GM04503 (cell line): ENCODE measurements at places on chromosomes 12 and 14.

- DNase-seq, result no peak
These were observed 2.5 kb upstream of the HOXC6 start for GRCh38 chr12:54025499-54026405.

DNA sequence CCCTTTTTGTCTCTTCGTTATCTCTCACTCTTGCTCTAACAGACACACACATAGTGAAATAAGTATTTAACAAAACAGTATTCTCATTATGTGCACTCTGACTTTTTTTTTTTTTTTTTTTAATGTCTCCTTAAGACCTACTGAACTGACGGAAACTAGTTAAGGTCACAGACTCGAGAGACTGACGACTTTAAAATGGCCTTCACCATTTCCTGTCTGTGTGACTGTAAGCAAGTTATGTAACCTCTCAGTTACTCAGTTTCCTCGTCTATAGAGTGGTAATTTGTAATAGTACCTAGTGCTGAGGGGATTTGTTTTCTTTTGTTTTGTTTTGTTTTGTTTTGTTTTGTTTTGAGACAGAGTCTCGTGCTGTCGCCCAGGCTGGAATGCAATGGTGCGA, 284.8 kb downstream of the FBXL14 start:
- DNase-seq, result no peak

DNA sequence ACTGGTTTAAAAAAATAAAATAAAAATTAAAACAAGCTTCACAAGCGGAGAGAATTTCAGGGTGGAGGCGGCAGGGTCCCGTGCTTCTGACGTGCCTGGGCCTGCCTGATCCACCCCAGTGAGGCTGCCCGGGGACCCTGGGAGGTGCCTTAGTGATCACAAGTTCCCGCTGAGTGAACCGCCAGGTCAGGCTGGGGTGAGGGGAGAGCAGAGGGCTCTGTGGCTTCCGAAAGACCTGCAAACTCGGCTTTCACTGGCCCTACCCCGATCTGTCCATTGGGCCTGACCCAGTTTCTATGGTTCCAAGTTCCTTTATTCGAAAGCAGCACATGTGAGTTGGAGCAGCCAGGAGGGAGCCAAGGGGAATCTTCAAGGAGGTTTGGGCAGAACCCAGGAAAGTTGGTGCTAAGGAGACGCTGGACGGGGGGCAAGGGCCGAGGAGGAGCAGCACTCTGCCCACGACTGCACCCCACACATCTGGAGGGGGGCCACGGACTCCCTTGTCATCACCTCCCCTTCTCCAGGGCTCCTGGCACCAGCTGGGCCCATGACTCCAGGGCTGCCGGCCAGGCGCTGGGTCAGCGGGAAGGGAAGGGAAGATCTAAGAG, 12.9 kb downstream of the MMP14 start:
- no peak for DNase-seq

DNA sequence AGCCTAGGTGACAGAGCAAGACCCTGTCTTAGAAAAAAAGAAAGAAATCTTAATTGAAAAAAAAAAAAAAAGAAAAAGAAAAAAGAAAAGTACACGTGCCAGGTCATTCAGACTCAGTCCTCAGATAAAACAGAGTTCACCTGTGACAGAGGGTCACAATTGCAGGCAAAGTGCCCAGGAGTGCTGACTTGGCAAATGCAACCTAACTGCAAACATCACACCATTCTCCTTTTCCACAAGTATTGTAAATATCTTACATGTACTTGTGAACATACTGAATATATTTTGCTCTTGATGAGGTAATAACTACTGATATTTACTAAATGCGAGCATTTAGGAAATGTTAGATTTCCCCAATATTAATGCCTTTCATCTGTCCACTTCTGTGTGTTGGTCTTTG, 9.0 kb upstream of the COL2A1 start:
- no peak for DNase-seq

DNA sequence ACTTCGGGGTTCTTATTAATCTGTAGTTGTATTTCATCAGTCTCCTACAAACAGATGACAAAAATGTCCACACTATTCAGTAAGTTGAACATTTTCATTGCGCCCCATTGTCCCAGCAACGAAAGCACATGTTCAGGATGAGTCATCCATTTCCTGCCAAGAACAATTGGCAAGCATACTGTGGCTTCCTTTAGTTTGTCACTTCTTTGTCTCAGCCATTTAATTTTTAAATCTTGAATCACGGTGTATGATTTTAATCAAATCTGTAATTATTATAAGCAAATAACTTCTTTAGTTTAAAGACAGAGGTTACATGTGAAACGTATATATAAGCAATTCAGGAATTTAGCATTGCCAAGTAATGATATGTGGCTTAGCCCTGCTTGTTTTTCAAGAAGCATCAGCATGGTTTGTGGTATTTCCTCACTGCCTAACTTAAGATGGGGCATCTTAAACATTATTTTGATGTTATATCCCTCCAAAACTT, 211.3 kb upstream of the KRR1 start:
- DNase-seq, result peak; percentile 78

GRCh38 chr14:31170411-31170810, 37.2 kb downstream of the HECTD1 start:
- no peak for DNase-seq

DNA sequence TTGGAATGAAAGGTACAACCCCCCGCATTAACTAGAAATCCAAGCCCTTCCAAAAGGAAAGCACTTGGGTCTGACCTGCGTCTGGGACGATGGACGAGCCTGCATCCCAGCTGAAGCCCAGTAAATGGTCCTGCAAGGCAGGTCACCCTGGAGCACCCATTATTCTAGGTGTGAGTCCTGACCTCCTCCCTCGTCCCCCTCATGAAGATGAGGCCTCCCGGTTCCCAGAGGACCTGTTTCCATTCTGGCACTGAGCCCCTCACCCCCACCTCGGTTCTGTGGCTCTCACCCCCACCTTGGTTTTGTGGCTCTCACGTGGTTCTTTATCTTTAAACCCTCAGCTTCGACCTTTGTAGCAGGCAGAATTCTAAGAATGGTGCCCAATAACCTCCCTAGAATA, 7.3 kb downstream of the IFI27 start:
- DNase-seq, result no peak

DNA sequence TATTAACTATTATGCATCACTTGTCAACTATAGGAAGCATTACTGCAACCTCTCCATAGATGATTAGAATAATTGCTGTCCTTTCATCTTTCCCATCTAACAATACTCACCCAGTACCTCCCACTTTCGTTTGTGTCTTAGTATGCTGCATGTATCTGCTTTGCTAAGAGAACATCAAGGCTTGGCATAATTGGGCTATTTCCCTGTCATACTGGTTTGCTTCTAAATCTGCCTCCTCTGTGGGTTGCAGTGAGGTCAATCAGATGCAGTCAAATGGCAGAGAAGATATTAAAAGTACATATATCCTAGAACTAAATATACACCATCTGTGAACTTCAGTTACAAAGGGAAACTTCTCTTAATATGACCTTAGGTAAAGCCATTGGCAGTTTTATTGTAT, 710.8 kb downstream of the DIO2 start:
- no peak for DNase-seq

DNA sequence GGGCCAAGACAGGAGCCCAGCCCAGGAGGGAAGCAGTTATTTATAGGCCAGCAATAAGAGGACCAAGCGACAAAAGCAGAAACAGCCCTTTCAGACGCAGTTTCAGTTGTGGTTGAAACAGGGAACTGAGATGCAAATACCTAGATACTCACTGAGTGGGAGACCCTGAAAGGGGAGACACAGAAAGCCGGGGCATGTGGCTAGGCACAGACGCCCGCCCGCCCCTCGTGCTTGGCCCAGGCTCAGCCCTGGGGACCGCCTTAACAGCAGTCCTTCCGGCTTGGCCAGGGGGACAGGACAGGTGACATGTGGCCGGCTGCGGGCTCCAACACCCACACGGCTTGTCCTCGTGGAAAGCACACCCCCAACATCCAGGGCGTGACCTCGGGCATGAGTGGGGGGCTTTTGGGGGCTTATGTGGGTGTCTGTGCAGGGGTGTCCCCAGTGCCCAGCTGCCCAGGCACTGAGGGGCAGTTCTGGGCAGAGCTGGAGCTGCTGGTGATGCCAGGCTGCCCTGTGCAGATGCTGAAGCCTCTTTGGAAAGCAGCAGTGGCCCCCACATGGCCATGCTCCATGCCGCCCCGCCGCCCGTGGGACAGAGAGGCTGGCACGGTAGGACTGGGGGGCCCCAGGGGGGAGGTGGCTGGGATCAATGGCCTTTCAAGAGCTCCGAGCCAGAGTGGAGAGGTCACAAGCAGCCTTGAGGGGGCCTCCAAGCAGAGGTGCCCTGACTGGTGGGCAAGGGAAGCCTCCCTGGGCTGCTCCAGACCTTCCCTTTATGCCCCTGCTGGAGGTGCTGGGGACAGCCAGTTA, 2.1 kb downstream of the PLD4 start:
- no peak for DNase-seq

GRCh38 chr12:5678176-5678575, 246.3 kb downstream of the NTF3 start:
- no peak for DNase-seq

GRCh38 chr14:35221462-35221861, 70.7 kb upstream of the PSMA6 start:
- DNase-seq, result no peak

GRCh38 chr12:49358483-49359141, 8.7 kb upstream of the SPATS2 start:
- DNase-seq, result no peak

- DNase-seq, result no peak
These were observed 50.7 kb downstream of the TSPAN9 start for GRCh38 chr12:3127832-3128231.

- DNase-seq, result no peak
These were observed 207.6 kb downstream of the BCL11B start for GRCh38 chr14:99064262-99064954.

GRCh38 chr12:104727726-104728465, 230.2 kb downstream of the SLC41A2 start:
- no peak for DNase-seq

GRCh38 chr14:69658664-69659261, 47.4 kb downstream of the SUSD6 start:
- no peak for DNase-seq

DNA sequence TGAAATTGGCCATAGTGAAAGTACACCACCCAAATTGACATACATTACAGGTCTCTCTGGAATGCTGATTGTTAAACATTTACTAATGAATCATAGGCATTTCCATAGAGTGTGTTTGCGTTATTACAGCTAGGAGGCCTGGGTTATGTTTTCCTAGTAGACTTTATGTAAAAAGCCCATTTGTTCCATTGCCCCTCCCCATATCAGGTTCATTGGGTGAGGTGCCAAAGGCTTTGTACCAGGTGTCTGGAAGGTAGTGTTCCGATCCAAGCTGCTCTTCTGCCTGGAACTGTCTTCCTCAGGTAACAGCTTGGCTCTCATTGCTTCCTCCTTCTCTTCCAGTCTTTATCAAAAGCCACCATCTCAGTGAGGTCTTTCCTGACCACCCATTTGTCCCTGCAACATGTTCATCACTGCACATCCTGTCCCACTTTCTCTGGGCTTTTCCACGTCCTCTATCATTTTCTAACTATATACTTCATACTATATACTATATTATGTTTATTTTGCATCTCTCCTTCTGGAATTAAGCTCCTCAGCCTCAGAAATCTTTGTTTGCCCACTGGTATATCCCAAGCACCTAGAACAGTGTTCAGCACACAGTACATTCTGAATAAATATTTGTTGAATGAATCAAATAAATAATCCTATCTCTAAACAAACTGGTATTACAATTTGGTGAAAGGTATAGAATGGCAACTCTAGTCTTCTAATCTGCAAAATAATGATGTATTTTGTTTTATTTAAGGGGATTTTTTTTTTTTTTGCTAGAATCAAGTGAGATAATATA, 252.3 kb downstream of the KTN1 start:
- no peak for DNase-seq

GRCh38 chr14:77950371-77951063, 150.6 kb downstream of the ADCK1 start:
- no peak for DNase-seq

DNA sequence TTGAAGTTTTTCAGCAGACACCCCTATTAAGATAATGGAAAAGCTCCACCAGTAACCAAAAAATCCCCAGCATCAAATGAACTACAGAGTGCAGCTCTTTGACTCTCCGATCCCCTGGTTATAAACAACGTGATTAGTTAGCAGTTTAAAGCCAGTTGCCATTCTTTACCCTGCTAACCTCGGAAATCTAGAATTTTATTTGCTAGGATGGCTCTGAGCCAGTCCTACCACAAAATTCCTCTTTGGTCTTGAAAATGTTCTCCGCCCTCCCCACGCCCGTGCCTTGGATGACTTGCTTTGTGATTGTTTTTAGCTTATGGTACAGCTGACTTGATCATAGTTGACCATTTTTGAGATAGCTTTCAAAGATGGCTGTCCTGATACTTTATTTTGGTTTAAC, 1.2 kb downstream of the KLHDC2 start:
- DNase-seq, result peak; percentile 33

DNA sequence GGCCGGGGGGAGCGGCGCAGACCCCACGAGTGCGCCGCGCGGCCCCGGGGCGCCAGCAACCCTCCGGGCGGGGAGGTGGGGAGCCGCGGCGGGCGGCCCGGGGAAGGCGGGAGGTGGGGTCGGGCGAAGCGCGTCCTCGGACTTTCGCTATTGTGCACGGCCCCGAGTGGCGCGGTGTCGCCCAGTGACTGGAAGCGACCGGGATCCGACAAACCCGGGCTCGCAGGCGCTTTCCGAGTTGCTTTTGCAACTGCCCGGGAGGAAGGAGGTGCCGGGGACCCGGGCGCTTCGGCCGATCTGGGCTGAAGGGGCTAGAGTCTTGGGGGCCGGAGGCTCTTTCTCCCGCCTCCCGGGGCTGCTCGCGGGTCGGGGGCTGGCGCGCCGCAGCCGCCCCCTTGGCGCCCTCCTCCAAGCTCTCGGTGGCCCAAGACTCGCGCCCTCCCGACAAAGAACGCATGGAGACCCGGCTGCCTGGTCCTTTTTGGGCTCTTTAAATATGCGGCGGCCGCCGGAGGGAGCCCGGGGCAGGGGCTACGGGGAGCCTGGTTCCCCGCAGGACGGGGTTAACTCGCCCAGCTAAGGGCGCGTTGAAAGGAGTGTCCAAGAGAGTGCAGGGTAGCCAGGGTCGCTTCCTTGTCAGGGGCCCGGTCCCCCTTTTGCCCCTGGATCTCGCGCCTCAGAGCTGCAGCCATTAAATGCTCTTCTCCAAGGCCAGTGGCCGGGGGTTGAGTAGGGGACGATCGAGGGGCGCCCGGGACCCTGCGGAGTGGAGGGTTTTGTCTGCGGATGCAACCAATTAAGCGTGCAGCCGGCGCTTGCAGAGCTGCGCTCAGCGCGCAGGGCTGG, 1.4 kb downstream of the HMGA2 start:
- no peak for DNase-seq

DNA sequence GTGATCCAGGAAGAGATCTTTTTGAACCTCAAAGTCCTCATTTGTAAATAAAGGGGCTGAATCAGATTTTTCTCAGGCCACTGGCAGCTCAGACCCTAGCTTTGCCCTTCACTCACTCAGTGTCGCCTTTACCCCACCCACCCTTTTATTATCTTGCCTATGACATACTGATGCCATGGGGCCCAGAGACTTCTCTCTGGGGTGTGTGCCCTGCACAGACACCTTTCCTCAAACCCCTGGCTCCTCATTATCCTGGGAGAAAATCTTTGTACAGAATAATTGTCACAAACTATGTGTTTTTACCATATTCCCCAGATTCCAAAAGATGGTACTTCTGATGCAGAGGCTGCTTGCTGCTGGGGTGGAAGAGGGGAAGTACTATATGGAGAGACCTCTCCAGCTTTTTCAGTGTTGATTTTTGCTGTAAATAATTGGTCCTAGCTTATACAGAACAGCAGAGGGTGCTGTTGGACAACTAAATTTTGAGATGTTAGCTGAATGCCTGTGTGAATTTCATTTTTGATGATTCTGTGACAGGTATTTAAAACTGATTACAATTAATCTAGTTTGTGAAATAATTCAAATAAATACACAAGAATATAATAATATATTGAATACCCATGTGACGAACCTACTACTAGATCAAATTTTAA, 53.9 kb upstream of the DCD start:
- no peak for DNase-seq

GRCh38 chr14:69214393-69214792, 23.1 kb downstream of the EXD2 start:
- DNase-seq, result no peak
